ENCODE measurements at places on chromosomes 16 and 17. TPM values are rescaled to one million over a fixed set of nuclear protein-coding genes. Genes with fewer than 3 reads are reported as not detected.

CETP gene
- not detected for total RNA-seq

JPH3 gene
- not detected for total RNA-seq

VWA3A gene
- total RNA-seq: 0.12 TPM

KRTAP2-3 gene
- total RNA-seq: not detected

ENO3 gene
- total RNA-seq: 20.2 TPM

TMEM114 gene
- total RNA-seq: not detected

ERI2 gene
- total RNA-seq: 28.4 TPM

BAIAP3 gene
- 0.75 TPM for total RNA-seq

SLFN14 gene
- total RNA-seq: not detected

DNA sequence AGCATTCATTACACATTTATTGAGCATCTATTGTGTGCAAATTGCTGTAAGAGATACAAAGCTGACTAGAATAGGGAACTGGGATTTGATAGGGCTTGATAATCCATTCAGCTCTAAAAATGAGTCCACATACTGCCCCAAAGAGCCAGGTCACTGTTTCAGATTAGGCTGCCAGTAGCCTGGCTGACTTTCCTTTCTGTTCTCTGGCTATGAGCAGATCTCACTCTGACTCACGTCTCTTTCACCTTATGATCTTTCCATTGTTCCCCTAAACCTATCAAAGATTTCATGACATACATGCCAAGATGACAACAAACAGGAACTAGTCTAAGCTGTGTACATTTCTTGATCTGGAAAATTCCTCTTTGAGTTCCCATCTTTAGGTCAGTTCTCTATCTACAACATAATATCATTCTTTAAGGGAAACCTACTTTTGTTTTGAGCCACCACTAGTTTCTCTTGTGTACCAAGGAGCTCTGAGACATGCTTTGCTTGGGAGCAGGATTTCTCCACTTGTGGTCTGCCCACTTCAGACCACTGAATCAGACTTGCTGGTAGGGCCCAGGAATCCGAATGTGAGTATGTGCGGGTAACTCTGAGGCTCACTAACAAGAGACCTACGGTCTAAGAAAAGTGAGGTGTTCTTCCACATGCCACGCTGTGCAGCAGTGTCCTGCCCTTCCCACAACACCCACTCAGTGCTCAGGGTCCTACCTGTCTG is 40.9 kb upstream of the ICAM2 start:
- no peak for DNase-seq

GRCh38 chr17:36482611-36483504 is 3.6 kb upstream of the ZNHIT3 start:
- peak; percentile 74 for DNase-seq

- DNase-seq: no peak
These were observed 15.1 kb upstream of the CBX4 start for GRCh38 chr17:79854080-79855060.

GRCh38 chr17:76013377-76013932 is 12.8 kb downstream of the CDK3 start:
- DNase-seq: no peak

DNA sequence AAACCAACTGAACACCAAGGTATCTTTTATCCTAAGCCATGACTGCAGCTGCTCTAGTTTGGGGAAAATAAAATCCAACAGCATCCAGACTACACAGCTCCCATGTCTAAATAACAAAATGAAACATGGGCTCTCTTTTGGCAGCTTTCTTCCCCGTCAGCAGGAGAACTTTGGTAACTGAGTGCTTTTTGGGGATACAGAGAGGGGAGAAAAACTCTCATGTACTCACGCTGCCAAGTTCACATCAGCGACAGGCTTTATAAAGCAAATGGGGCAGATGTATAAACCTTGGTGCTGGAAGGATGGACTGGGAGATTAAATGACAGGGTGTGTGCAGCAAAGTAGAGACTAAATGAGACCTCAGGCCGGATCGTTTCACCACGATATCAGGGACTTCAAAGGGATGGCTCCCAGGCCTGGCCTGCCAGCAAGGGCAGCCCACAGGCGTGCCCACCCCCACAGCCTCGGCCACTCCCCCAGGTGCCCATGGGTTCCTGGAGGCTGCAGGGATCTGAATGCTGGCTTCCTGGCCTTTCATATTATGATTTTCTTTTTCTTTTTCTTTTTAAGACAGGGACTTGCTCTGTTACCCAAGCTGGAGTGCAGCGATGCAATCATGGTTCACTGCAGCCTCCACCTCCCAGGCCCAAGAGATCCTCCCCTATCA is 174.6 kb downstream of the ZNF423 start:
- no peak for DNase-seq

DNA sequence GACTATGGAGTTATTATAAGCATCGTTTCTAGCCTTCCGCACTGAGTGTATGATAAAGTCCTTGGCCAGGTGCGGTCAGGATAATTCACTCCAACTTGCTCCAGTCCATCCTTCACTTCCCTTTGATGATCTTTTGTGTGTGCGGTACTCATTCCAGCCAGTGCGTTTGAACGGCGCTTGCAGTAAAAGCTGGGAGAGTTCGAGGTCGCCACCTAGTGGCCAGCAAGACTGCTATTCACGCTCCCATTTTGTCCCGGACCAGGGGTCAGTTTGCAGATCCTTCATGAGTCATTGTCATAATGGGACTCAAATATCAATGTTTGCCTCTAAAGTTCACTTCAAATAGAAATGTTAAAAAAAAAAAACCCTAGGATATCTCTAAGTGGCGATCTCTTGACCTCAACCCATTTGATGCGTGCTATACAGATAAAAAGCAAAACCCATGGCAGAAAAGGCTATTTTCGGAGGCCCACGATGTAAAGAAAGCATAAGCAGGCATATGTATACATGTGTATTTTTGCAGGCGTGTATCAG is 417.1 kb downstream of the TMEM114 start:
- DNase-seq: peak; percentile 0

GRCh38 chr16:67801241-67801640 is 5.1 kb downstream of the RANBP10 start:
- no peak for DNase-seq

DNA sequence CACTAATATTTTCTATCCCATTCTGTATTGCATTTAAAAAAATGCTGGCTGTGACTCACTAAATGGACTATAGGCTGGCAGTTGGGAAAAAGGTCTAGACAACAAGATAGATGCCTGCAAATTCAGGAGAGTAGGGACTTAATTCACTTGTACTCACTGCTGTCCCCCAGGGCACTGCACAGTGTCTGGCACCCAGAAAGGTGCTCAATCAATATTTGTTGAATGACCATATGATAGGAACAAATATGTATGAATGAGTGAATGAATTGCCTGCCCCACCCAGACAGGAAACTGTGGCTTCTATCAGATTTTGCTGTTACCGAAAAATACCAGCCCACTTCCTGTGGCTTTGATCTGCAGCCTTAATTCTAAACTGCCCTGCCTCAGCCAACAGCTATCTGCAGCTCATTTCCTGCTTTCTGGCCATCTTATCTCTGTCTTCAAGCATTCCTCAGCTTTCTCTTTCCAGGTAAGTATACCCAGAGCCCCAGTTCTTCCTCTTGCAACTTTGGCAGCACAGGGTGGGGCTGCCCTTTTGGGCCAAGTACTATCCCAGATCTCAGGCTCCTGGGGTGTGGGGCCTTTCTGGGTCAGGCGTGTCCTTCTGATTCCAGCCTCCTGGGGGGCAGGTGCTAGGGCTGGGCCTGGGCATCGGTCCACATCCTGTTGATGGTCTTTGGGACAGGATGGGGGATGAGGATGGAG is 15.3 kb upstream of the TNS4 start:
- no peak for DNase-seq

GRCh38 chr16:87150262-87150661 is 166.9 kb downstream of the C16orf95 start:
- DNase-seq: no peak

DNA sequence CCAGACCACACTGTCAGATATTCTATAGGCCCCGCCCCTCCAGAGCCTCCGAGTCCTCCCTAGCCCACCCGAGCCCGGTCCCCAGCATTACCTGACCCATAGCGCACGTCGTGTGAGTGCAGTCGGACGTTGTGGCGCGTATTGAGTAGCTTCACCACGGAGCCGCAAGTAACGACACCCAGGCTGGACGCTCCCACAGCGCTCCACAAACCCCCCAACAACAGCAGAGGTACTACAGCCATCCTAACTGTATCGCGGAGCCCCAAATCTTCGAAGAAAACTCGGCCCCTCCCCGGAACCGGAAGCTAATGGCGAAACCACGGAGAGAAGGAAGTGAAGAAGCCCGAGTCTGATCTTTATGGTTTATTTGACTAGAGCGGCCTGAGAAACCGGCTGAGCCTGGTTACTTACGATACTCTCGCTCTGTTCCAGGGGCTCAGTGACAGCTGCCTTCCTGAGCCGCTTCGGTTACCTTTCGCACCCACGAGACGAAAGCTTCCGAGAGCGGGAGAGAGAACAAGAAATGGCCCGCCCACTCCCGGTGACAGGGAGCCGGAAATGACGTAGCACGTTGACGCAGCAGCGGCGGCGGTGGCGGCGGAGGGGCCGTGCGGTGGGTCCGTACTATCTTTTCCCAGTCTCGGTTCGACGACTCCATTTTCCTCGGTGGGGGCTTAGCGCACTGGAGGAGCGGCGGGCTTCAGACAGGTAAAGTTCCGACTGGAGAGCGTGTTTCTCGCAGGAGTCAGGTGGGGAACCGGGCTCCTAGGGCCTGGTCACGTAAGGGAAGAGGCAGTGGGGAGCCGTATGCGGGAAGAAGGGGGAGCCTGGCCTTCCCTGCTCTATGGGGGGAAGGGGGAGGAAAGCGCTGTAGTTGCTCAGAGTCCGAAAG is at the start of the genes SDF2 and SUPT6H:
Gene SDF2 (minus strand): TSS at position 272 of the 892 bp plus-strand sequence. CDS start 30 bp downstream, at position 242.
Gene SUPT6H (plus strand): TSS at position 571 of the 892 bp plus-strand sequence. CDS start 11,197 bp downstream, outside the sequence.
- peak; percentile 86 for DNase-seq

- DNase-seq: no peak
These were observed 13.2 kb downstream of the AANAT start for GRCh38 chr17:76480632-76481031.

DNA sequence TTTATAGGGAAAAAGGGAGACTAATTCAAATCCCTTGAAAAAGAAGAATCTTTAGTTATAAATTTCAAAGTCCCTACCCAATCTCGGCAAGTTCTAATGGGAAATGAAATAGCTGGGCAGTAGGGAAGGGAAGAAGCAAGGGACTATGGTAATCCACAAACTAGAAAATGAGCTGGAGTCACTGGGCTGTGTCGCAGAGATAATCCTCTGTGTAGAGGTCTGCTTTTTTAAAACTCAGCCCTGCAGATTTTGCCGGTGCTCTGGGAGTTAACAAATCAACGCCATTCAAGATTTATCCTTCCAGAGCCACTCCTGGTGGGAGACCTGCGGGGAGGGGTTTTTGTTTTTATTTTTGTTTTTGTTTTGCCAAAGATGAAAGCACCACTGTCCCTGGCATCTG is 20.8 kb downstream of the SNX11 start:
- no peak for DNase-seq

- no peak for DNase-seq
These were observed 391.1 kb downstream of the SOX9 start for GRCh38 chr17:72511874-72512273.

GRCh38 chr16:19861133-19861532 is 23.5 kb downstream of the GPRC5B start:
- no peak for DNase-seq

- no peak for DNase-seq
These were observed 1.2 kb upstream of the CD300LG start for GRCh38 chr17:43845766-43846165.

- no peak for DNase-seq
These were observed 875 bp downstream of the PRKCB start for GRCh38 chr16:23836404-23837311.

DNA sequence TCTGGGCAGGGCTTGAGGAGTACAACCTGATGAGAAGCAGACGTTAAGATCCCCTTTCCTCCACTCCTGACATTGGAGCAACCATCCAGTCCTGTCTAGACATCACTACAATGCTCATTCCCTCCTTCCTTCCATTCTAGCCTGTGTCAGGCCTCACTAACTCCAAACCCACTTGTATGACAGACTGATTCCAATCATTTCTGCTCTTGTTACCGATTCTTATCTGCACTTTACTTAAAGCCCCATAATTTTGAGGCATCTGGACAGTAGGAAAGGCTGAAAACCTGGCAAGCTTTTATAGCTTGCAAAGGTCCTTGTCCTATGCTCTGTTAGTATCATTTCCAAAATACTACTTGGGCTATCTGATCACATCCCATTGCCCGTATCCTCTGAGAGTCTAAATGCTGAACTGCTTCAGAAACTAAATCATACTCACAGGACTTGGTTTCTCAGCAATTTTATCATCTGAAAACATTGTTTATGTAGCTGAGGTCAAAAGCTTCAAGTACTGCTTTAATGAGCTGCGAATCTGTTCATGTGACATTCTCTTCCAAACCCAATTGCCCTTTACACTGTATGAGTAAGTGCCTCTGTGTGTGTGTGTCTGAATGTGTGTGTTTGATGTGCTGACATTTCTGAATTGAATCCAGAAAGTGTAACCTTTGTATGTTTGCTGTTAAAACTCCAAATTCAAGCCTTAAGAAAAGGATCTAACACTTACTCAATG is 57.2 kb upstream of the CACNG3 start:
- no peak for DNase-seq

DNA sequence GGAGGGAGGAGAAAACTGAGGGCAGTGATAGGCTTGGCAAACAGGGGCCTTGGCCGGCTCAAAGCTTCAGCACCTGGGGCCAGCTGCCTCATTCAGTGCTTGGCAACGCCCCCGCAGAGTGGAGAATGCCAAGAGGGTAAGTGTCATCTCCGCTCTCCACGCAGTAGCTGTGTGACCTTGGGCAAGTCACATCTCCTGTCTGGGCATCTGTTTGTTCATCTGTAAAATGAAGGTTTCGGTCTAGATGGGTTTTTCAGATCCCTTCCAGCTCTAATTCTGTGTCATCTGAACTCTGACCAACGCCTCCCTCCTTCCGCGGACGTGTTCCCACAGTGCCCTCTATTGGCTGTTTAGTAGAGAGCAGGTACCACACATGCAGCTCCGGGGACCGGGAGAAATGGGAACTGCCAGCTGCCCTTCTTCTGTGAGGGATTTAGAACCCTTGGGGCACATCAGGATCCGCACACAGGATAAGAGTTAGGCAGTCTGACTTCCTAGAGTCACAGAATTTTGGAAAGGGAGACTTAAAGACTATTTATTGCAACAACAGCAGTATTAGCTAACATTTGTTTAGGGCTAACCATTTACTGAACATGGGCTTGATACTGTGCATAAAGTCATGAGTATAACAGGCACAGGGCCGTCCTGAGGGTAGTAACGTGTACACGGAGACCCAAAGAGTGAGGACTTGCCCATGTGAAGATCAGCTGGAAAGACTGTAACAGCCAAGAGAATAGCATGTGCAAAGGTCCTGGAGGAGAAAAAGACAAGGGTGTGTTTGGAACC is 26.8 kb downstream of the GP2 start:
- DNase-seq: peak; percentile 68

GRCh38 chr17:43402078-43402477 is 3.3 kb downstream of the ARL4D start:
- DNase-seq: no peak

GRCh38 chr16:3118204-3118790 is 5.9 kb downstream of the ZNF205 start:
- no peak for DNase-seq

DNA sequence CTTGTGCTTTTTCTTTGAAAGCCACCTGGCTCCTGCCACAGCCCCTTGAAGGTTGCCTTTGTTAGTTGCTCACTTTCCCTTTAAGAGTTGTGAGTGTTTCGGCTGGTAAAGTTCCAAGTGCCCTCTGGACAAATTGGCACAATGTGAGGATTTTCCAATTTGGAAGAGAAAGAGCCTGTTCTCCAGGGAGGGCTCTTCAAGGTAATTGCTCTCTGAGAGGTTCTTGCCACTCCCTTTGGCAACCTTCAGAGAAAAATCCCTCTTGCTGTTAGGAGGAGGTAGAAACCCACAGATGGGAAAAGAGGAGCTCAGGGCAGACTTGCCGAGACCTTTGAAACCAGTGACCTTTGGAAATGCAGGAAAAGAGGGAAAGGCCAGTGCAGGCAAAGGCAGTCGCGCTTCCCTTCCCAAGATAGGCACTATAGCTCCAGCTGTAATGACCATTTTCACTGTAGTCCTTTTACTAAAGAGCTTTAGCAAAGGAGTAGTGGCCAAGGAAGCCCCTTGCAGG is 49.0 kb upstream of the AKAP1 start:
- DNase-seq: peak; percentile 84

Data from MCF 10A (cell line).